ENCODE measurements at places on chromosomes 7 and 10. TPM values are rescaled to one million over a fixed set of nuclear protein-coding genes. Genes with fewer than 3 reads are reported as not detected.

ASAH2 gene
- 2.9 TPM for total RNA-seq

IL2RA gene
- 2.3 TPM for total RNA-seq

TWIST1 gene
- total RNA-seq, result 1.4 TPM

CHN2 gene
- 17.7 TPM for total RNA-seq

LLCFC1 gene
- total RNA-seq, result not detected

SPACDR gene
- total RNA-seq, result 0.81 TPM

GRM8 gene
- not detected for total RNA-seq

GHRHR gene
- total RNA-seq, result not detected

PALD1 gene
- total RNA-seq, result 4.6 TPM

OR13A1 gene
- total RNA-seq, result not detected

SMKR1 gene
- total RNA-seq, result not detected

PPP3CB gene
- 64.1 TPM for total RNA-seq
